ENCODE measurements at places on chromosomes 5 and 9. TPM values are rescaled to one million over a fixed set of nuclear protein-coding genes. Genes with fewer than 3 reads are reported as not detected.
A peak's percentile ranks its signal among the peaks of the same experiment; 100 is the strongest.

GRCh38 chr9:132638240-132638639, 31.5 kb downstream of the DDX31 start:
- no peaks in the 10 kb centered on the region for H3K27me3 ChIP-seq
- peaks cover 3% of the 10 kb centered on the region for H3K4me1 ChIP-seq
- DNase-seq = no peak
- H3K36me3 ChIP-seq = peaks cover 10% of the 10 kb centered on the region
- no peak overlapping the region for H3K4me3 ChIP-seq
- H3K27ac ChIP-seq = no peak overlapping the region

Gene RFESD
- total RNA-seq = 1.6 TPM

- peaks cover 26% of the 10 kb centered on the region for H3K36me3 ChIP-seq
- peak overlapping the region; percentile 49 for H3K4me3 ChIP-seq
- H3K4me1 ChIP-seq = peaks cover 27% of the 10 kb centered on the region
- DNase-seq = no peak
- H3K27ac ChIP-seq = peak overlapping the region; percentile 95
- H3K27me3 ChIP-seq = no peaks in the 10 kb centered on the region
Observed at GRCh38 chr9:112065806-112066606, 109.1 kb downstream of the SUSD1 start.

DNA sequence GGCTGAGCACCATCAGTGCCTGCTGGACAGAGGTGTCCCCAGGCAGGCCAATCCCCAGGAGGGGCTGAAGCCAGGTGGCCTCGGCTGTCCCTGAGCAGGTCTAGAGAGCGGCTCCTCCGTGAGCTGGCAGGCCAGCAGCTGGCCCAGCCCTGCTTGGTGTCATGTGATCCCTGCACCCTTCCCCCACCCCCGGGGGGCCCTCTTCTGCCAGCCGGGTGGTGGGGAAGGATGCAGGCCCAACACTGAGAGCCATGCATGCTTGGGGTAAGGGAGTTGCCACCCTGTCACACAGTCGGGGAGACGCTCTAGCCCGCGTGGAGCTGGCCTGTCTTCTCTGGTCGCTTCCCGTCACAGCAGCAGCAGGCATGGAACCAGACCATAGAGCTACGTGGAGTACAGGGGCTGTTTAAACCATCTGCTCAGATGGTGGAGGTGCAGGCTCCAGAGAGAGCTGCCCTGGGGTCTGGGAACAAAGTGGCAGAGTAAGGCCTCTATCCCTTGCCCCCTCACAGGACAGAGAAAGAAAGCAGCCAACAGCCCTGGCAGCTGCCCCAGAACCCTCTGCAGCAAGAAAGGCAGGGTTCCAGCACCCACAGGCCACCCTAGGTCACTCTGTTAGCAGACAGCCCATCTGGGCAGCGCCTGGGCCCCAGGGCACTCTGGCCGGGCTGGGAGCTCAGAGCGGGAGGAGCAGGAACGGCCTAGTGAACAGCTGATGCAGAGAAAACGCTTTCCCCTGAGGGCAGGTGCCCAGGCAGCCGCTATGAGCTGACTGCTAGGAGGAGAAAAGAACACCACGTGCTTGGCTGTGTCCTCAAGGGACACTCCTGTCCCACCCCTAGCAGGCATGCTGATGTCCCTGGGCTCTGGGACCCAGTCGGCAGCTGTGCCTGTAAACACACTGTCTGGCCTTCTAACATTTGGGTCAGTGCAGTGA, 6.8 kb downstream of the RALGDS start:
- no peak for DNase-seq
- peak overlapping the region; percentile 34 for H3K4me3 ChIP-seq
- H3K36me3 ChIP-seq = no peaks in the 10 kb centered on the region
- peaks cover 26% of the 10 kb centered on the region for H3K4me1 ChIP-seq
- H3K27ac ChIP-seq = peak overlapping the region; percentile 81
- H3K27me3 ChIP-seq = no peaks in the 10 kb centered on the region

GRCh38 chr5:111379391-111379816, 132.9 kb downstream of the STARD4 start:
- no peak for DNase-seq
- H3K27ac ChIP-seq = no peak overlapping the region
- H3K36me3 ChIP-seq = no peaks in the 10 kb centered on the region
- no peaks in the 10 kb centered on the region for H3K4me1 ChIP-seq

- H3K4me3 ChIP-seq = no peak overlapping the region
- H3K27me3 ChIP-seq = peaks cover 50% of the 10 kb centered on the region
- H3K4me1 ChIP-seq = no peaks in the 10 kb centered on the region
- no peaks in the 10 kb centered on the region for H3K36me3 ChIP-seq
Observed at GRCh38 chr9:34546102-34546833, 23.5 kb upstream of the ENHO start.

DNA sequence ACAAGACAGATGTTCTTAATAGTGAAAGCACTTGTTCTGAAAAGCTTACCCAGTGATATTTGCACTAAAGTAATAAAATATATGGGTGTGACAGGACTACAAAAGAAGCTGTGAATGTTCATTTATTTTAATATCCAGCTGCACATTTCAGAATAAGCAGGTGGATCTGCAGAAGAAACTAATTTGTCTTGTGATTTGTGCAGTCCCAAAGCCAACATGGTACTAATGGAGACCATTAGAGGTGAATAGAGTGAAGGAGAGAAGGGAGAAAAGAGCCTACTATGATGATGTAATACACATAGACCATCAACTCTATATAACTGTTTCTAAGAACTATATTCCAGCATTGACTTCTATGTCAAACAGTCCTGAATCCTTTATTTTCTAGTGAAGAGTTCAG, 362.8 kb downstream of the ISL1 start:
- no peak overlapping the region for H3K27ac ChIP-seq
- no peaks in the 10 kb centered on the region for H3K4me1 ChIP-seq
- no peak for DNase-seq
- H3K36me3 ChIP-seq = no peaks in the 10 kb centered on the region
- no peaks in the 10 kb centered on the region for H3K27me3 ChIP-seq
- H3K4me3 ChIP-seq = no peak overlapping the region

Gene KCNT1
- total RNA-seq = 0.10 TPM

- no peak overlapping the region for H3K27ac ChIP-seq
- peaks cover 4% of the 10 kb centered on the region for H3K4me1 ChIP-seq
- peaks cover 14% of the 10 kb centered on the region for H3K27me3 ChIP-seq
- H3K4me3 ChIP-seq = no peak overlapping the region
Observed at GRCh38 chr9:134559013-134559412, 82.6 kb upstream of the COL5A1 start.

Gene STC2
- total RNA-seq = 25.7 TPM

Measured in type B pancreatic cell (in vitro differentiated cells).